ENCODE measurements at places on chromosomes 16 and 17.
A peak's percentile ranks its signal among the peaks of the same experiment; 100 is the strongest.

- no peak for DNase-seq
These were observed 252.1 kb downstream of the PHKB start for GRCh38 chr16:47713225-47713595.

DNA sequence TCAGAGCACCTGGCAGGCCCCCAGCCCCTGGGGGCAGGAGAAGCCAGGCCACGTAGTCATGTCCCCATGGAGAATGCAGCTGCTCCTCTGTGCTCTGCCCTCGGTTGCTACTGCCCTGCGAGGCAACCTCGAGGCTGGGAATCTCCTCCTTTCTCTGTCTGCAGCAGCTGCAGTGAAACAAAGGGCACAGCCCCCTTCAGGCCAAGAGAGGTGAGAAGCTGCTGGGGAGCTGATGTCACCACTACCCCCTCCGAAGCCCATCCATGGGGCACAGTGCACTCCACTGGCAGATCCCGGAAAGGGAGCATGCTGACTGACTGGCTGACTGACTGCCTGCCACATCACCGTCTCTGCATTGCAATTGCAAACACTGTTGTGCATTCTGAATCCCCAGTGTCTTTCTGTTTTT is 103.7 kb downstream of the GRIN2A start:
- peak; percentile 87 for DNase-seq

- no peak for DNase-seq
These were observed 2.2 kb downstream of the TMC8 start for GRCh38 chr17:78132767-78133178.

GRCh38 chr17:57859601-57860413 is 10.0 kb upstream of the MRPS23 start:
- DNase-seq: no peak

- DNase-seq: no peak
These were observed 4.5 kb downstream of the CBX8 start for GRCh38 chr17:79792341-79792871.

All from ELF-1 (cell line).